ENCODE measurements at places on chromosomes 13 and 19.
A peak's percentile ranks its signal among the peaks of the same experiment; 100 is the strongest.

DNA sequence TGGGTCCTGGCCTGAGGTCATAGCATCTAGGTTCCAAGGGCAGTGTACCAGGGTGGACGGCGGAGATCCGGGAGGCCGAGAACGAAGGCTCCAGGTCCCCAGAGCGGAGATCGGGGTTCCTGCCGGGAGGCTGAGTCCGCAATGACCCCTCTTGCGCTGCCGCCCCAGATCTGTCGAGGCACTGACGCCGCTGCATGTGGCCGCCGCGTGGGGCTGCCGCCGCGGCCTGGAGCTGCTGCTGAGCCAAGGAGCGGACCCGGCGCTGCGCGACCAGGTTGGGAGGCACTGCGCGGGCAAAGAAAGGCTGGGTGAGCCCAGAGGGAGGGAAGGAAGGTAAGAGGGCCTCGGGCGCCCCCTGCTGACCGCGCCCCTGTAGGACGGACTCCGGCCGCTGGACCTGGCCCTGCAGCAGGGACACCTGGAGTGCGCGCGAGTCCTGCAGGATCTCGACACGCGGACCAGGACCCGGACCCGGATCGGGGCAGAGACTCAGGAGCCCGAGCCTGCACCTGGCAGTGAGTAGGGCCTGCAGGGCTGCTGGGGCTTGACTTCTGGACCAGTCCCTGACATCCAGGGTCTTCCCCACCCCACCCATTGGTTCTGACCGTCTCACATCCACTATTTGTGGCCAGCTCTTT is 906 bp downstream of the ANKLE1 start:
- peak; percentile 68 for DNase-seq

GRCh38 chr13:51643105-51643881 is 59.0 kb downstream of the WDFY2 start:
- DNase-seq, result no peak

DNA sequence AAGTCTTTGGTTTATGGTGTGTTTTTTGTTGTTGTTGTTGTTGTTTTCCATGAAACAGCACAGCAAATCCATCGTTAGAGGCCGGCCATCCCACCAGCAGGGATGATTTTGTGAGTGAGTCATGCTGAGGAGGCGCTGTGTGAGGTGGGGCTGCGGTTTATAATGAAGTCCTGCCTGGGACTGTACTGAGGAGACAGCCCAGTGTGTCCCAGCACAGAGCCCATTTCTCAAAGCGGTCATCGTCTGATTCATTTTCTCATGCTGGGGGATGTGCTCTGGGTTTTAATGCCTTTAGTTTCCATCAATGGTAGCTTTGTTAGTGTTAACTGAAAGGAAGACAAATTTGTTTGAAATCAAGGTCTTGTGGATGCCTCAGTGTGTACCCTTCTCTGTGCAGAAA is 129.3 kb upstream of the SERP2 start:
- DNase-seq, result no peak

DNA sequence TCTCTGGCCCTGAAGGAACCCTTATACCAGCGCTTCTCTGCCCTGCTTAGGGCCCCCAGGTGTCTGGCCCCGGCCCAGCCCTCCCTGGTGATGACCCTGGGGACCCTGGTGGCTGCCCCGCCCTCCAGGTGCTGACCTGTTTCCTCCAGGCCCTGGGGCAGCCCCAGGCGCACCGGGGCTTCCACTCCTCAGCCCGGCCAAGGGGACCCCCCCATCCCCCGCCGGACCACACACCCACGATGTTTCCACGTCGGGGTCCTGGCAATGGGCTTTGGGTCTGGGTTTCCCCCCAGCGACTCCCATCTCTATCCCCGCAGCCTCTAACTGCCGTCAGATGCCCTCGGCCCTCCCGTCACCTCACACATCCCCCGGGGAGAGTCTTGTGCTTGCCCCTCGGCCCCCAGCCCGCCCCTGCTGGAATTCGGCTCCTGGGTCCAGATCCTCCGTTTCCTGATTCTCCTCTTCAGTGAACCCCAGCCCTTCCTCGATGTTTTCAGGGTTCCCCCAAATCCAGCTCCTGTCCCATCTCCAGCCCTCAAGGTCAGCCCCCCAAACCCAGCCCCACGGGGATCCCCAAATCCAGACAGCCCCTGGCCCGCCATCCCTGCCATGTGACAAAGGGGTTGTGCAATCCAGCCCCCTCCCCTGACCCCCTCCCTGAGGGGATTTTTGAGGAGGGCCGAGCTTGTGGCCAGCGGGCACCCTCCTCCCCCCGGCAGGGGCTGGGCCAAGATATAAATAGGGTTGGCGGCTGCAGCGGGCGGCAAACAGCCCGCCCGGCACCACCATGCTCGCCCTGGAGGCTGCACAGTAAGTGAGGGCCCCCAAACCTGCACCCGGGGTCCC is at the start of gene SPIB:
TSS of gene SPIB (plus strand) at position 763 of the 846 bp plus-strand sequence. CDS start at position 788, 25 bp downstream.
- no peak for DNase-seq

- DNase-seq, result no peak
These were observed 158.2 kb downstream of the NALCN start for GRCh38 chr13:101258071-101258470.

All from activated CD8-positive, alpha-beta memory T cell treated with anti-CD3 and anti-CD28 coated beads for 1 hour (primary cell).